Naive thymus-derived CD4-positive, alpha-beta T cell (primary cell): ENCODE measurements at places on chromosomes 16 and 17. TPM values are rescaled to one million over a fixed set of nuclear protein-coding genes. Genes with fewer than 3 reads are reported as not detected.

DNA sequence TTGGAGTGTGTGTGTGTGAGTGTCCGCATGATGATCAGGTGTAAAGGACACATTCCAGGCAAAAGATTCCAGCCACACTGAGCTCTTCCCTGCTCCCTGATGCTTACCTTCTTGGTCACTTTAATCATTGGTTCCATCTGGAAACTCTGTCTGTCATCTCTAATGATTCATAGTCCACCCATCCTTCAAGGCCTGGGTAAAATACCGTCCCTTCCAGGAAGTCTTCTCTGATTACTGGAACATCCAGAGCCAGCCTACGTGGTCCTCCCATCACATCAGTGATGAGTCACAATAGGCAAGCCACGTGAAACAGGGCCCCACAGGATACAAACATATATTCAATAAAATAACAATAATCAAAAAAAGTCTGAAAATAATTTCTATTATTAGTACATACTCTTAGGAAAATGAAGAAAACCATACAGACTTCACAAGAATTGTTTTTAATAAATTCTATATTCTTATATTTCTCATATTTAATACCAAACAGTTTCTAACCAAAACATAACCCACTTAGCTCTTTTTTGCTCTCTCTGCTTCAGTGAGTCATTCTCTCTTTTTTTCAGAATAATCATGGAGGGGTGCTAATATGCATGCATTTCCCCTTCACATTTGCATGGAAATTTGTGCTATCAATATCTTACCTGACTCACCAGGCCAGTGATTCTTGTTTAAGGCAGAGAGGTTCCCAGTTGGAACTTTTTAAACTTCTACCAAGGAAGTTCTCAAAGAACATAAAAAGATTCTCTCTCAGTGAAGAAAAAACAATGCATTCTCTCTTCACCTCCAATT is 263.2 kb downstream of the TOX3 start:
- DNase-seq: no peak
- no peaks in the 10 kb centered on the region for H3K36me3 ChIP-seq
- H3K4me3 ChIP-seq: no peak overlapping the region
- H3K4me1 ChIP-seq: no peaks in the 10 kb centered on the region

DNA sequence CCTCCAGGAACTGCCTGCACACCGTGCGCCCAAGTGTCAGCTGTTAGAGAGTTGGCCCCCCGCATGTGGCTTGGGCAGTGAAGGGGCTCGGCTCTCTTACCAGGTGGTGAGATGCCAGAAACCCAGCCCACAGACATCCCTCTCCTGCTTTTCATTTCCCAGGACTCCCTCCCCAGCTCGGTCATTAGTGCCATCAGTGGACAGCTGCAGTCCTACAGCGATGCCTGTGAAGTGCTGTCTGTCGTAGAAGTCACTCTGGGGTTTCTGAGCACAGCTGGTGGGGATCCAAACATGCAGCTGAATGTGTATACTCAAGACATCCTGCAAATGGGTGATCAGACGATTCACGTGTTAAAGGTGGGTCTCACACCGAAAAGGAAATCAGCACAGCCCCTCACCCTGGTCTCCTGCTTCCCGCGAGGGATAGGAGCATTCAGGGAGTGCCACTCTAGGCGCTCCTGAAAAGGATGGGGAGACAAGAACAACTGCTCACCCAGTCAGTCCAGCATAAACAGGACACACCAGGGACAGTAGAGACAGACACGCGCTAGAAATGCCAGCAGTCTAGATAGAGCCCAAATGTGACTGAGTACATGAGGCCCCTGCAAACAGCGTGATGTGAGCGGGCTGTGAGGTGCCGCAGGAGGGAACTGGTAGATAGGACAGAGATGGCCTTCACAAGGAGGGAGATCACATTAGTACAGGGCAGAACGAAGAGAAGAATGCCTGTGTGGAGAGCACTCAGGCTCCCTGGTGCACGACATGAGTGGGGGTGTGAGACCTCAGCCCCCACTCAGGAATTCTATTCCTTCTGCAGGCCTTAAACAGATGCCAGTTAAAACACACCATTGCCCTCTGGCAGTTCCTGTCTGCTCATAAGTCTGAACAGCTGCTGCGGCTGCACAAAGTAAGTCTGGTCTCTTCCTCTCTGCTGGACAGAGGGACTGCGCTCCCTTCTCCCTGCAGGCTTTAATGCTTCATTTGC is 25.7 kb upstream of the ENDOV start:
- peak overlapping the region; percentile 9 for H3K27ac ChIP-seq
- no peak overlapping the region for H3K4me3 ChIP-seq
- DNase-seq: no peak
- no peaks in the 10 kb centered on the region for H3K27me3 ChIP-seq
- H3K36me3 ChIP-seq: peaks cover 74% of the 10 kb centered on the region
- H3K4me1 ChIP-seq: no peaks in the 10 kb centered on the region

DNA sequence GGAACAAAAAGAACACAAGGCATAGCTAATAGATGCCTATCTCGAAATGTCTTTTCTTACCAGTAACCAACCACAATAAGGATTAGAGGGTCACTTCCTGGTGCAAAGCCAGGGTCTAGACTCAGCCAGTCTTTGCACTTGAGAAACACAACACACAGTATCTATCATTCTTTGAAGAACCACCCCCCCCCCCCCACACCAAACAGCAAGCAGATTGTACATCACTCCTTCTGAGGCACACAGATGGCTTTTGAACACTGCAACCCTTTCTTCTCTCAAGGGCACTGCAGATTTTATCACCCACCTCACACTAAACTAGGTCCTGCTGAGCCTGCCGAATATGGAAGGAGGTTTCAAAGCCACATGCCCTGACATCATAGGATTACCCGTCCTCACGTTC is 145.6 kb downstream of the AATF start:
- H3K4me3 ChIP-seq: no peak overlapping the region
- H3K4me1 ChIP-seq: peaks cover 18% of the 10 kb centered on the region
- H3K36me3 ChIP-seq: peaks cover 31% of the 10 kb centered on the region
- H3K27me3 ChIP-seq: no peaks in the 10 kb centered on the region
- H3K27ac ChIP-seq: no peak overlapping the region

GRCh38 chr16:21625026-21625425 is 25.6 kb downstream of the METTL9 start:
- no peak for DNase-seq
- H3K4me1 ChIP-seq: peaks cover 15% of the 10 kb centered on the region
- peaks cover 4% of the 10 kb centered on the region for H3K36me3 ChIP-seq
- H3K27ac ChIP-seq: no peak overlapping the region
- H3K27me3 ChIP-seq: no peaks in the 10 kb centered on the region

- no peak for DNase-seq
- H3K27me3 ChIP-seq: no peaks in the 10 kb centered on the region
- peaks cover 10% of the 10 kb centered on the region for H3K4me1 ChIP-seq
- H3K36me3 ChIP-seq: no peaks in the 10 kb centered on the region
Measured at GRCh38 chr17:77833769-77834168, 124.7 kb upstream of the TNRC6C start.

GRCh38 chr16:31367853-31368252 is 12.9 kb downstream of the ITGAX start:
- peaks cover 16% of the 10 kb centered on the region for H3K4me1 ChIP-seq

GRCh38 chr16:83433201-83433600 is 374.6 kb upstream of the HSBP1 start:
- no peaks in the 10 kb centered on the region for H3K36me3 ChIP-seq
- DNase-seq: no peak
- no peaks in the 10 kb centered on the region for H3K27me3 ChIP-seq
- no peak overlapping the region for H3K27ac ChIP-seq
- no peak overlapping the region for H3K4me3 ChIP-seq

DNA sequence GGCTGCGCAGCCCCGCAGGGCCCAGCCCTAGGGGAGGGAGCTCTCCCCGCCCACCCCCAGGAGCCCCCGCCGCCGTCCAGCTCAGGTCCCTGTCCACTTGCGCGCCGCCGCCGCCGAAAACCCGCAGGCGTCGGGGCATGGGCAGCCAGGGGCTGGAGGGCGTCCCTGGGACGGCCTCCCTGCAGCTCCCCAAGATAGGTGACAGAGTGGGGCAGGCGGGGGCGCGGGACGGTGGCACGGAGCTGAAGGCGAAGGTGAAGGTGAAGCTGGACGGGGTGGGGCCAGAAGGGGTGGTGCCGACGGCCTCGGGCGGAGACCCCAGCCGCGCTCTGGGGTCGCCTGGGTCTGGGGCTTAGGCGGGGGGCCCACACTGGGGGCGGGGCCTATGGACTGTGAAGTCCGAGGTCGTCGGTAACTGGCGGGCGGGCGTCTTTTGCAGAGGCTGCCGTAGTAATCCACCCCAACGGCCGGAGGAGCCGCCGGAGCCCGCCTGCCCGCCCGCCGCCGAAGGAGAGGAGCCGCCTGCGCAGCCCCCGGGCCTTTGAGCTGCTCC is 27.2 kb downstream of the SREBF1 start:
- no peaks in the 10 kb centered on the region for H3K27me3 ChIP-seq
- H3K4me1 ChIP-seq: peaks cover 9% of the 10 kb centered on the region
- no peak for DNase-seq
- peaks cover 3% of the 10 kb centered on the region for H3K36me3 ChIP-seq
- no peak overlapping the region for H3K27ac ChIP-seq

- H3K4me1 ChIP-seq: peaks cover 35% of the 10 kb centered on the region
- no peaks in the 10 kb centered on the region for H3K36me3 ChIP-seq
- peak overlapping the region; percentile 51 for H3K27ac ChIP-seq
Measured at GRCh38 chr17:77326076-77326591, 185.4 kb downstream of the SEC14L1 start.

GRCh38 chr17:8739097-8739496 is 5.5 kb downstream of the CCDC42 start:
- no peak overlapping the region for H3K27ac ChIP-seq
- H3K4me1 ChIP-seq: peaks cover 8% of the 10 kb centered on the region
- no peaks in the 10 kb centered on the region for H3K27me3 ChIP-seq
- no peaks in the 10 kb centered on the region for H3K36me3 ChIP-seq
- no peak overlapping the region for H3K4me3 ChIP-seq
- no peak for DNase-seq

DNA sequence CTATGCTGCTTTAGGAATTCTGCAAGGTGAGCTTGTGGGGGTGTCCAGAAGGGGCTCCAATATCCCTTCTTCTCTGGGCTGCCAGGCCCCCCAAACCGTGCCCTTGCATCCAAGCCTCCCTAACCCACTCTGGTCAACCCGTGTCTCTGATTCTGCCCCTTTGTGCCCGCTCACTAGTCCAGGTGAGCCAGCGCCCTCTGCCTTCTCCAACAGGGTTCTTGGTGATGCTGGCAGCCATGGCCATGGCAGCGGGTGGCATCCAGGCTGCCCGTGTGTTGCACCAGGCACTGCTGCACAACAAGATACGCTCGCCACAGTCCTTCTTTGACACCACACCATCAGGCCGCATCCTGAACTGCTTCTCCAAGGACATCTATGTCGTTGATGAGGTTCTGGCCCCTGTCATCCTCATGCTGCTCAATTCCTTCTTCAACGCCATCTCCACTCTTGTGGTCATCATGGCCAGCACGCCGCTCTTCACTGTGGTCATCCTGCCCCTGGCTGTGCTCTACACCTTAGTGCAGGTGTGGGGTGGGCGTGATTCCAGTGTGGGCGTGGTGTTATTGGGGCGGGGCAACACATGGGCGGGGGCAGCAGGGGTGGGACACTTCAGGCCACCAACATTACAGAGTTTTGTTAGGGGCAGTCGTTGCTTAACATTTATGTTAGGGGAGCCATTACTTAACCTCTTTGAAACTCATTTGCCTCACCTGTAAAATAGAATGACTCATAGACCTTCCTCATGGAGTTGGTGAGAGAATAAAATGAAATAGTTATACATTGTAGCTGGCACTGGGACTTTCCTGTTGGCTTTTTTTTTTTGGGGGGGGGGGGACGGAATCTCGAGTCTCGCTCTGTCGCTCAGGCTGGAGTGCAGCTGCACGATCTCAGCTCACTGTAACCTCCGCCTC is 31.4 kb downstream of the ANKRD40 start:
- no peak for DNase-seq
- no peaks in the 10 kb centered on the region for H3K27me3 ChIP-seq
- no peak overlapping the region for H3K4me3 ChIP-seq
- no peak overlapping the region for H3K27ac ChIP-seq
- no peaks in the 10 kb centered on the region for H3K36me3 ChIP-seq
- no peaks in the 10 kb centered on the region for H3K4me1 ChIP-seq

DNA sequence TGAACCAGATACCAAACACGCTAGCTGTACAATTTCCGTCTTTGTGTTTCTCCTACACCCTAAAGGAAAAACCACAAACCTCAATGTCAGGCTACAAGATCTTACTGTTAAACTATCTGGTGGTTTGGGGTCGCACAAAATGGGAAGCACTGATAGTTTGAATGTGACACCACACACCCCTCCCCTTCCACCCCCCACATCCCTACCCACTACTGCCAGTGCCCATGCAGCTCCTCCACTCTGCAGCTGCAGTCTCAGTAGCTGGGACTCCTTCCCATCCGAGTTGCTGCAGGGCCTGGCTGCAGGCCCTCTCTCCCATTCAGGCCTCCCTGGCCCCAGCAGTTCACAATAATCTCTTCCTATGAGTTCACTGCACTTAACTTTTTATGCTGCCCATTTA is 18.4 kb downstream of the TRAP1 start:
- H3K27ac ChIP-seq: no peak overlapping the region
- no peaks in the 10 kb centered on the region for H3K36me3 ChIP-seq
- H3K27me3 ChIP-seq: no peaks in the 10 kb centered on the region
- H3K4me3 ChIP-seq: no peak overlapping the region
- peak; percentile 10 for DNase-seq
- H3K4me1 ChIP-seq: no peaks in the 10 kb centered on the region

DNA sequence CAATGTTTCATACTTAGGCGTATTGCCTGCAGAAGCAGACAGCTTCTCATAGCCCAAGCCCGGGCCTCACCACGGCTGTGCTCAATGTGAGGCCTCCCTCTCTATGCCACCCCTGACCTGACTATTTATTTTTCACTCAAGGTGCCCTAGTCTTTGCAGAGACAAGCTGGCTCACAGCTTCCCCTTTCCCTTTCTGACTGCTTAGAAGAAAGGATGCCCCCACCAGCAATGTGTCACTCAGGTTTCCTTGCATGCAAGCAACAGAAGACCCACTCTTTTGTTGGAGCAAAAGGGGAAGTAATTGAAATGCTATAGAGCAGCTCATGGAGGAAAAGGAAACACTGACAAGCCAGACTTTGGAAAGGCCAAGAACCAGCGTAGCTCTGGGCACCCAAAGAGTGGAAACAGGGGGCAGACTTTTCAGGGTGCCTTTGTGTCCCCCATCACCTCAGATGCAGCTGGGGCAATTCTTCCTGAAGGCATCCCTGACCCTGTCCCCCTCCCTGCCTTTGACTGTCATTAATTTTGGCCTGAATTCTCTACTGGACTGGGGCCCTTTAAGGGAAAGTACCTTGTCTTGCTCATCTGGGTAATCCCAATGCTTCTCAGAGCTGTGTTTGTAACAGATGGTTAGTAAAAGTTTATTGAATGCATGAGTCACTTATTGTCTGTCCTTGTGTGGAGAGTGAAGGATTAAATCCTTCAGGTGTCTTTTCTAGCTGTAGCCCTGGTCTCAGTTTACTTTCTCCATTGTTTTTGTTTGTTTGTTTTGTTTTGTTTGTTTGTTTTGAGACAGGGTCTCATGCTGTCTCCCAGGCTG is 17.8 kb downstream of the RGS9 start:
- DNase-seq: no peak
- H3K36me3 ChIP-seq: no peaks in the 10 kb centered on the region
- no peak overlapping the region for H3K27ac ChIP-seq
- no peaks in the 10 kb centered on the region for H3K4me1 ChIP-seq
- no peak overlapping the region for H3K4me3 ChIP-seq

The NAA60 gene
- total RNA-seq: 63.7 TPM

The NPIPB13 gene
- 33.3 TPM for total RNA-seq

The UTS2R gene
- total RNA-seq: not detected

The C17orf50 gene
- total RNA-seq: not detected

The TBC1D3H gene
- not detected for total RNA-seq

The MAPT gene
- total RNA-seq: 0.27 TPM

The C17orf67 gene
- total RNA-seq: 9.1 TPM

The ENDOV gene
- total RNA-seq: 23.5 TPM

The CDRT15L2 gene
- total RNA-seq: not detected
